ENCODE measurements at places on chromosomes 7 and 10.

GRCh38 chr7:41028580-41028979 lies 674.3 kb downstream of the INHBA start:
- no peak for DNase-seq

DNA sequence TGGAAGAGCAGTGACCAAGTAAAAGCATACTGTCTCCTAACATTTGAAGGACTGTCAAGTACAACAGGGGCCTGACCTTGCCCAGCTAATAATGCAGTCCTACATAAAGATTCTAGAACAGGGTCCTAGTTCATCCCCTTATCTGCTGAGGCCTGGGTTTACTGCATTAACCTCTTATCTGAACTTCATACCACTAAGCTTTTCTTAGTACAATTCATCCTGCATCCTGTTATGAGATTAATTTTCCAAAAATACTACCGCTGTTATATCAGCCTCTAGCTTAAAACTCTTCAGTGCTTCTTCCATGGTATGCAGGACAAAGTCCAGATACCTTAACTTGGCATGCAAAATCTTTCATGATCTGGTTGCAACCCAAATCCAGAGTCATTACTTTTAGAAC lies 72.5 kb downstream of the CHRM2 start:
- DNase-seq = no peak

GRCh38 chr10:30007406-30007805 lies 52.0 kb downstream of the JCAD start:
- no peak for DNase-seq

DNA sequence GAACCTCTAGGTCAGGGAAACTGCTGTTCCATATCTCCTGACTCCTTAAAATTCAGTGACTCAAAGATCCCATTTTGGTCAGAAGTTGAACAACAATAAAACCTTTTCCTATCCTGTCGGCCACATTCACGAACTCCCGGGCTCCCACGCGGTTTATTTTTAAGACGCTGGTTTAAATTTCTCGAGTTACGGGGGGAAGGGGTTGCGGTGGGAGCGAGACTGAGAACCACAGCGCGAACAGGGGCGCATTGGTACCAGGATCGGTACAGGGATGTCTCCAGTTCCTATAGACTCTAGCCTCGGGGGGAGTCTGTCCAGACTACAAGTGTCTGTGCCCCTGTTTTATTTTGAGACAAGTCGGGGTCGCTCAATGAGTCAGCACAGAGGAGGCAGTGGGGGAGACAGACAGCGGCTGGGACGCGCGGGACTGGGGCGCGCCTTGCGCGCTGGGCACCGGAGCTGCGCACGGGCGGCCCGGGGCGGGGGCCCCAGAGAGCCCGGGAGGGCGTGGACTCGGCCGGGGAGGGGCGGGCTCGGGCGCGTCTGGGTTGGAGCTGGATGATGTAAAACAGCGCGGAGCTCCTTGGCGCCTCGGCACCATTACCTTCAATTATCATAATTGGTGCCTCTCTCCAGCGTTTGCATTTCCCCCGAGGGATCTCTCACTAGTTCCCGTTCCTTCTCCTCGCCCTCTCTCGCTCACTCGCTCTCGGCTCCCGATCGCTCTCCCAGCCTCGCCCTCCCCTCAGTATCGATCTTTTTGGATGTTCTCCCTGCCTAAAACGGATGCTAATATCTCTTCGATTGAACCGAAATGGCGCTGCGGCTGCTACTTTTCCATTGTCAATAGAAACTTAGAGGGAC lies 8.7 kb upstream of the BAMBI start:
- no peak for DNase-seq

DNA sequence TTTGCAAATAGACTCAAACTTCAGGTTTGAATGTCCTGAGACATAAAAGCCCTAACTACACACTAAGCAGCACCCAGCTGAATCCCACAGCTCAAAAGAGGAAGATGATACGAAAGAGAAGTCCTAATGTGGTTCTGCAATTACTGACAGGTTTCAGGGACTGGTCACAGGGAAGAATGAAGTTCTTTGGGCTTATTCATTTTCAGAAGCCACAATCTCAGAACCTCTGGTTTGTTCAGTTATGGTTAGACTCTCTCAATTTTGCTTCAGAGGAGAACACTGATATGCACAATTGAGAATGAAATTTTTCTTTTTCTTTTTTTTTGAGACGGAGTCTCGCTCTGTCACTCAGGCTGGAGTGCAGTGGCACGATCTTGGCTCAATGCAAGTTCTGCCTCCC lies 94.6 kb upstream of the FAM180A start:
- DNase-seq = no peak

GRCh38 chr7:22542669-22543068 lies 42.7 kb upstream of the STEAP1B start:
- no peak for DNase-seq

DNA sequence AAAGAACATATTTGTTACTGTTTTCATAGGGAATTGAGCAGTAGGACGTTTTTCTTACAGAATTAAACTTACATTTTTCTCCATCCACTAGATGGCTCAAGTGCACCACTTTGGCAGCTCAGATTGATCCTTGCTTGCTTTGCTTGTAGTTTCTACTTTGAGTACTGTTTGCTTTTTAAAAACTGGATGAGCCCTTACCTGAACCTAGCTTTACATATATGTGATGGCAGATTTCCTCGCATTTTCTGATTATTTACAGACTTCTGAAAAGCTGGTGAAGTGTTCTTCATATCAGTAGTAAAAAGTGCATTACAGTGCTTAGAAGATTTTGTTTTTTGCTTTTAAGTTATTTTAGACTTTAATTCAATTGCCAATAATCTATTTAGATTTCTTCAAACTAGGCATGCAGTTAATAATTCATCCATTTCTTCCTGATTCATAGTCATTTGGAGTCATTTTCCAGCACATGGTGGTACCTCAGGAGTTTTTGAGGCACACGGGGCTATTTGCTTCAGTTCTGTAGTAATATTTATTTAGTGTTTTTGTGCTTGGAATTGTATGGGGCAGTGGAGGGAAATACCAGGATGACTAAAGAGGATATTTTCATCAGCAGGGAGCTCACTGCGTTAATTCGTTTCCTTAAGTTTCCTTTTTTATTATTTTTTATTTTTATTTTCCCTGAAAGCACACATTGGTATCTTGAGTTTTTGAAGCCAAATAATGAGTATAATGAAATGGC lies 57.3 kb downstream of the MAPK8 start:
- peak; percentile 4 for DNase-seq

GRCh38 chr10:83915801-83916200 lies 223.5 kb upstream of the GHITM start:
- DNase-seq = no peak

- no peak for DNase-seq
These were observed 1085.3 kb downstream of the KCNMA1 start for GRCh38 chr10:76552091-76552873.

GRCh38 chr10:91909117-91909677 lies at the start of gene FGFBP3:
FGFBP3 (minus strand) TSS chr10:91909486; CDS start chr10:91908969, 517 bp downstream.
- DNase-seq = no peak

All from effector CD4-positive, alpha-beta T cell (primary cell).